AG04449 (cell line): ENCODE measurements at places on chromosomes 7 and 10.

GRCh38 chr7:131619336-131620305 is 63.2 kb upstream of the PODXL start:
- DNase-seq = no peak

- no peak for DNase-seq
These were observed 1.2 kb upstream of the COL1A2 start for GRCh38 chr7:94393246-94394108.

DNA sequence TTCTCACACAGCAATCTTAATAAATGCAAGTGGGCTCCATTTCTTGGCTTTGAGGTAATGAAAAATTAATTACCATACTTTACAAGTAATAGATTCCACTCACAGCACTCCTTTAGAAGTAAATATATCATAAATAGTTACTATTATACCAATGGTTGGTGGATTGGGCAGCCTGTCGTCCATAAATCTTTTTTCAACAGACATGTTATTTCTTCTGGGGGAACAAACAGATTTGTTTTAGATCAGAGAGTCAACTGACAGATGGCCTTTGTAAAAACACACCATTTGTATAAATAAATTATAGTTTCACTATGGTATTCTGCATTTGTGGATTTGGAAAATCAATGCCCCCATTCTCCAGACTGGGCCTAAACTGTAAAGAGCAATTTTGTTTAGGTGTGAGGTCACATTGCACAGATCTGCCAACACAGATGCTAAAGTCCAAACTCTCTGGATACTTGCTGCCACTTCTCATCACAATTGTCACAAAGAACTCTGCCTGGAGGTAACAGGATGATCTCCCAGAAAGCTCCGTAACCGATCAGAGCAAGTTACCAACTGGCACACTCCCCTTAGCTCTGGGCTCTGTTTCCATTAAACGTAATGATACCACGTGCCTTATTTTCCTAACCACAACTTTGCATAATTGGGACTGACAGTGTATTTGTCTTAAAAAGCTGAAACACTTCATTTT is 4.5 kb upstream of the MACROH2A2 start:
- no peak for DNase-seq

DNA sequence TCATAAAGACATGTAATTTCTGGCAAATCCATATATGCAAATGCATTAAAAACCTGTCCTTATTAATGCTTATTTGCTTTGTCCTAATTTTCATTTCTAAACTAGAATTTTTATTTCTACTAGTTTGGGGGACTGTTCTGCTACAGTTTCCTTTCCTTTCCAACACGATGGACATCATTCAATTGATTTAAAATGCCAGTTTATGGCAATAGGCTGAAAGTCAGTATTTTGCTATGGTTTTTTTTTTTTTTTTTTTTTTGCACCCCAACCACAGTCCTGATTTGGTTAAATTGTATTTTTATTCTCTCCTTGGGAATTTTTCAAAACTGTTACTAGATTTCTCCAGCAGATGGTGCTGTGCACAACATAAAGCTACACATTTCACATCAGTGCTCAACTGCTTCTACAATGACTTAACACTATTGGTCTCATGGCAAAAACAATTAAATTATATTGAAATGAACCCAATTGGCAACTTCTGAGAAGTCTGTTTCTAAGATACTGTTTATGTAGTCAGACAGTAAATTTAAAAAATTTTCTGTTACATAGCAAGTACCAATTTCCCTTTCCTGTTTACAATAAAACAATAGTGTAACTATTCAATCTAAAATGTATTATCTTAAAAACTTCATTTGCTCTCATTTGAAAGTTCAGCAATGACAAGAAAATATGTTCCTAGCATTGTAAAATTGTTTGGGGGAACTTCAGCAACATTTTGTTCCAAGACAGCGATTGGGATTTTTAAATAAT is 193.8 kb upstream of the CCDC6 start:
- no peak for DNase-seq

- no peak for DNase-seq
These were observed 49.3 kb downstream of the CCDC6 start for GRCh38 chr10:59857049-59857448.

DNA sequence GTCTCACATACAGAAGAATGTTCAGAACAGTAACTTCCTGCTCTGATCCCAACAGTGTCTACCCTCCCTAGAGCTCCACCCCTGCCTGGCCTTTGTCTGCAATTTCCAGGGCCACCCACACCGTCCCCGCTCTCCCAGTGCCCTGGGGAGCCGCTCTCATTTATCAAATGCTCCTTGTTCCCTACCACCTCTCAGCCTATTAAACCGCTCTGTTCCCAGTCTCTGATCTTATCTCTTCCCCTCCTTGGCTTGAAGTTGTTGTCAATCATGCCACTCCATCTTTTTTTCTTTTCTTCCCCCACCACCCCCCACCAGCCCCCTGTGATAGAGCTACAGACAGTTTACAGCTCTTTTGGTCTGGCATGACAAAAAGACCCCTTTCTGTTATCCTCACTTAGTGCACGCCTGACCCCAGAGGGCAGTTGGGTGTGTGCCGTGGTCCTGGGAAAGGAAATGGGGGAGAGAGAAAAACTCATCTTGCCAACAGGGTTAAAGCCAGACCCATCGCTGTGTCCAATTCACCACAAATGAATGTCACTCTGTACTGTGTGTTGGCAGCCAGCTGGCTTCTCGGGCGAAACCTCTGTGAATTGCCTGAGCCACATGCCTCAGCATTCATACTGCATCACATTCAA is 28.8 kb upstream of the HECTD2 start:
- no peak for DNase-seq

GRCh38 chr10:74681917-74682627 is 144.3 kb upstream of the KAT6B start:
- no peak for DNase-seq

DNA sequence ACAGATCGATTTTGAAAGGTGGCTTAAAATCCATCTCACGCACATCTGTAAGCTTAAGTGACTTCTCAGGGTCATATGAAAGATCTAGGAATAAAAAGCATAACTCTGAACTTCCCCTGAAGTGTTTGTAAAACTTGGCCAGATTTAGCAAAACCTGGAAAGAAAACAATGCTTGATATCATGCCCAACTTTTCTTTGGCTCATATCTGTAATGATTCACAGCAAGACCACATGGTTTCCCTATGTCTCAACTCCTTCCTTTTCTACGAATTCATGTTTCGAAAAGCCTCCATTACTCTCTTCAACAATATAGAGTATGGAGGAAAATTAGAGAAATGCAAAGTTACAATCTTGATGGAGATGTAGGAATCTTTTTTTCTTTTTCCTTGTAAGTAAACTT is 20.1 kb upstream of the CABCOCO1 start:
- DNase-seq = no peak

GRCh38 chr7:65251851-65252620 is 121.6 kb upstream of the ZNF92 start:
- no peak for DNase-seq
